ENCODE measurements at places on chromosomes 3 and 15.

DNA sequence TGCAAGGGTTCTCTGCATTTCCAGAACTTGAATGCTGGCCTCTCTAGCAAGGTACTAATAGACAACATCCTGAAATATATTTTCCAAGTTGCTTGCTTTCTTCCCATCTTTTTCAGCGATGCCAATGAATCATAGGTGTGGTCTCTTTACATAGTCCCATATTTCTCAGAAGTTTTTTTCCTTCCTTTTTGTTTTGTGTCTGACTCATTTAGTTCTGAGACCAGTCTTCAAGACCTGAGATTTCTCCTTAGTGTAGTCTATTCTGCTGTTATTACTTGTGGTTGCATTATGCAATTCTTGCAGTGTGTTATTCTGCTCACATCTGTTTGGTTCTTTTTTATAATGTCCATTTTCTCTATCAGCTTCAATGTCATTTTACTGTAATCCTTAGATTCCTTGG is 1265.0 kb upstream of the ALCAM start:
- DNase-seq: no peak

GRCh38 chr3:184524981-184525336 is 36.6 kb upstream of the EPHB3 start:
- DNase-seq: no peak

GRCh38 chr15:98506172-98506571 is 142.2 kb upstream of the IGF1R start:
- DNase-seq: no peak

DNA sequence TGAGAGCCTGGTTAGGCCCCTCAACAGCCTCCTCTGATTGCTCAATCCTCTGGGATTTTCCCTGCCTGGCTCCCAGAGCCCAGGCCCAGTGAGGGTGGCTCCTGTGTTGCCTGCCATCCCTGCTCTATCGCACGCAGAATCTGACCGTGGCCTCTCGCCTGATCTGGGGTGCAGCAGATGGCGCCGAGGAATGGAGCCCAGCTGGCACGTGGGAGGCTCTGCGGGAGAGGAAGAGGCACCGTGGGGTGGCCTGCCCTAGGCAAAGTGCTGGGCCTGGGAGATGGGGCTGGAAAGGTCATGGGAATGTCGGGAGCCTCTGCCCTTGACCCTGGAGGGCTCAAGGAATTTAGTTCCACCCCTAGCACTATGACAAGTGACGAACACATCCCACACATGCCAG is 10.3 kb downstream of the SV2B start:
- DNase-seq: no peak

GRCh38 chr3:101009386-101009785 is 16.2 kb upstream of the ABI3BP start:
- no peak for DNase-seq

DNA sequence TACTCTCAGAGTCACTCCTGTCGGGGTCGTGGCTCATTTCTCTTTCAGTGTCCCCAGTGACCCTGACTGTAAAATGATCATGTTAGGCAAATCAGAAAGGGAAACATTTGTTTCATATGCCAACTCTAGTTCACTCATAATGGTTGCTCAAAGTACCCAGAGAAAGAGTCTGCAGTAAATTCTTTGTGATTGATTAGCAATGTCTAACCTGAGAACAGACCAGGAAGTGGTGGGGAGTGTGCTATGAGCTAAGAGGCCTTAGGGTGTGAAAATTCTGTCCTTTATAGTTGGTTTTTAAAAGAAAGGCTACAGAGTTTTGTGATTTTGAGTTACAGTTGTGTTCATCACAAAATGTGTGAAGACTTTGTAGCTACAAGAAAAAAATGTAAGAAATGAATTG is 108.9 kb downstream of the EDEM1 start:
- DNase-seq: no peak

DNA sequence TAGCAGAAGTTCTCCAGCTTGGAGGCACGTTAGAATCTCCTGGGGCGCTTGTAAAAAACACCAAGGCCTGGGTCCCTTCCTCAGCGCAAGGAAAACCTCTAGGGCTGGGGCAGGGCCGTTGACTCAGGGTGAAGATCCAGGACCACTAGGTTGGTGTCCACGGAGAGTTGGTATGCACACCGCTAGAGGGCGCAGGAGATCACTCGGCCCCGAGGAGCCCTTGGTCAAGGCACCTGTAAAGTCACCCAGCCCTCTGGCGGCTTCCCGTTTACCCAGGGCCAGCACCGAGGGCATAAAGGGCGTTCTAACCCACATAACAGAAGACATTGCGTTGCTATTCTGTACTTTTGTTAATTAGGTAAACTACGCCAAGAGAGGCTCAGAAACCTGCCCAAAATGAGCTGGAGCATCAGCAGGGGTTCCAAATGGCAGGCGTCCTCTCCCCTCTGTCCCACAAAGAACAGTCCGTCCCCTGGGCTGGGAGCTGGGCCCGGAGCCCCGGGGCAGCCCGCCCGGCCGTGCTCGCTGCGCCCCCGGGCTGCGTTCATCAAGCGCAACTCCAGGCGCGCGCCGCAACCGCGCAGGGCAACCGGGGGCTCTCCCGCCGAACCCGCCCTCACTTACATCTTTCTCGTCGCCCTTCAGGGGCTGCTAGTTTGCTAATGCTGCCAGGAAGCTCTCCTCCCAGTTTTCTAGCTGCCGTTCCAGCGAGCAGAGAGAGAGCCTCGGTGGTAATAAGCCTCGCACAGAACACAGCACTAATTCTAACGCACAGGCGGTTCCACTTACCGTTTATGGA is 332.1 kb downstream of the ARRDC4 start:
- peak; percentile 46 for DNase-seq

GRCh38 chr15:65901836-65902235 is 32.5 kb downstream of the RAB11A start:
- DNase-seq: no peak

GRCh38 chr3:81716870-81717509 is 44.5 kb downstream of the GBE1 start:
- DNase-seq: no peak

DNA sequence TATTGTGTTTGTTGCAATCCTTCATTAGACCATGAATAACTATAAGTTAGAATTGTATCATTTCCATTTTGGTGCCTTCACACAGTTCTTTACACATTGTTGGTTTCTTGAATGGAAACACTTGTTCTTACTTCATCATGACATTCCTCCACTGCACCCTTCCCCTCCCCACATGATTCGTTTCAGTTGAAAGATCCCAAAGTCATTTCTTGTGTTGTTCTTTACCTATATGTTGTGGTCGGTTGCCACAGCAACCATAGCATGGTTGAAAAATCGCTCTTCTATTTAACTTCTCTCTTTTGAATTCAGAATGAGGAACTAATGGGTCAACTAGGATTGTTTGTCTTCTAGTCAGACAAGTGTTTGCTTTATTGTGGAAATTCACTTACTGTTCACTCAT is 103.3 kb downstream of the IL1RAP start:
- no peak for DNase-seq

- no peak for DNase-seq
Measured at GRCh38 chr3:57966829-57967228, 41.4 kb upstream of the FLNB start.

DNA sequence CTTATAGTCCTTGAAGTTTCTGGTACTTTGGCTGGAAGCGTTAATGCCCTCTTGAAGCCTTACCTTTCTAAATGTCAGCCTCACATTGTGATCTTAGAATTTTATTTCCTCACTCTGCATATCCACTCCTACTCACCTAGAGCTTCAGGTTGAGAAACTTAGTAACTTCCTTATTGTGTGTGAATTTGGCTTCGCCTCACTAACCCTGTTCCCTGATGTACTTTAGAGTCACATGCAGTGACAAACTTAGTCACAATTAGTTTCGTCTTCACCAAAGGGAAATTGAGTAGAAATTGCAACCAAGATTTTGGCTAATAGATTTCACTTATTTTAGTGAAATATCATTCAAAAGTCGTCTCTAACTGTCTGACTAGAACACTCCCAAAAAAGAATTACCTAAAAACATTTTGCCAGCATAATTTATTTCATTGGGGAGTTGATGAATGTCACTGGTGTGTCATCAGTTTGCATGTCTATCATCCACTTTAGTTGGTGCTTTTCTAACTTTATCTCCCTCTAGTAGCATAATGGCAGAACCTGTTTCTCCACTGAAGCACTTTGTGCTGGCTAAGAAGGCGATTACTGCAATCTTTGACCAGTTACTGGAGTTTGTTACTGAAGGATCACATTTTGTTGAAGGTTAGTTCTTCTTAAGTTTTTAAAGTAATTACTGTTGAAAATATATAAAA is 960 bp downstream of the MFN1 start:
- DNase-seq: no peak

GRCh38 chr3:83877910-83878309 is 1080.9 kb upstream of the CADM2 start:
- DNase-seq: no peak

DNA sequence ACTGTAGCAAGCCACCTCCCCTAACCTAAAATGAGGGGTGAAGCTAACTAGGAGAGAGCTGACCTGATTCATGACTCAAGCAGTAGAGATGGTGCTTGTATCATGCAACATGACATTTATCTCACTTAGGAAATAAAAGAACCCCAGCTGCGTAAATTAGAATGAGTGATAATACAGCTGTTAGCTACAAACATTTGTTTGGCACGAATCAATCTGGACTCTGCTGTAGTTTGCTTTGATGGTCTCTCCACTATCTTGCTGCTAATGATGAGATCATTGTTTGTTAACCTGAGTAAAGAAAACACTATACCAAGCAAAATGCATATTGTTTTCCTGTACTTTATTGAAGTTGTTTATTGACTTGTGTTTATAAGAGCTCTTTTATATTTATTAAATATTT is 92.6 kb downstream of the ALDH1A2 start:
- DNase-seq: no peak

DNA sequence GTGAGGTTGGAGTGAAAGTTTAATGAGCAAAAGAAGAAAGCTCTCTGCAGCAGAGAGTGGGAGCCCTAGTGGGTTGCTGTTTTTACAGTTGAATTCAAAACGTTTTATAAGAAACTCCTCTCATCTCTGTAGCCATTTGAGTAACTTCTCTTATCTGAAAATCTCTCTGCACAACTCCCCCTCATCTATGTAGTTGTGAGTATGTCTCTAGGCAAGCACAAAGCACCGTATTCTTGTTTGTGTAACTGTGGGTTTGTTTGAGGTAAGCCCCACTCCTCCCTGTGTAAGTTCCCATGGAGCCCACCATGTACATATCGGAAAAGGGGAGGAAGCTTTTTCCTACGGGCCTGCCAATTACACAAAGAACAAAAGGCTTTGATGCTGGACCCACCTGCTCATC is 56.5 kb upstream of the GOLGA6L2 start:
- no peak for DNase-seq

Data from Ammon's horn (tissue), 1 donor.